ENCODE measurements at places on chromosomes 16 and 17. TPM values are rescaled to one million over a fixed set of nuclear protein-coding genes. Genes with fewer than 3 reads are reported as not detected.
A peak's percentile ranks its signal among the peaks of the same experiment; 100 is the strongest.

DNA sequence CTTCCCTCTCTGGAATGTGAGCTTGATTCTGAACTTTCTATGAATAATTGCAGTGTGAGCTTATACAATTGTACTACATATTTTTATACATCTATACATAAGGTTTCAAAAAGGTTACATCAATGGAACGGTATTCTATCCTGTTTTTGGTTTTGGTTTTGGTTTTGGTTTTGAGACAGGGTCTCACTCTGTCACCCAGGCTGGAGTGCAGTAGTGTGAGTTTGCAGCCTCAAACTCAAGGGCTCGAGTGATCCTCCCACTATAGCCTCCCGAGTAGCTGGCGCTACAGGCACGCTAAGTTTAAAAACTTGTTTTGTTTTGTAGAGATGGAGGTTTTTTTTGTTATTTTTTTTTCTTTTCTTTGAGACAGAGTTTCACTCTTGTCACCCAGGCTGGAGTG, 1.1 kb downstream of the CTRB1 start:
- no peaks in the 10 kb centered on the region for H3K36me3 ChIP-seq
- peak overlapping the region; percentile 63 for H3K27ac ChIP-seq
- H3K4me1 ChIP-seq, result peaks cover 11% of the 10 kb centered on the region
- H3K4me3 ChIP-seq, result peak overlapping the region; percentile 70
- DNase-seq, result no peak

GRCh38 chr16:27414788-27415431, 12.9 kb downstream of the IL21R start:
- peak overlapping the region; percentile 6 for H3K27ac ChIP-seq
- no peak for DNase-seq
- H3K4me3 ChIP-seq, result no peak overlapping the region
- H3K4me1 ChIP-seq, result peaks cover 62% of the 10 kb centered on the region
- no peaks in the 10 kb centered on the region for H3K27me3 ChIP-seq

DNA sequence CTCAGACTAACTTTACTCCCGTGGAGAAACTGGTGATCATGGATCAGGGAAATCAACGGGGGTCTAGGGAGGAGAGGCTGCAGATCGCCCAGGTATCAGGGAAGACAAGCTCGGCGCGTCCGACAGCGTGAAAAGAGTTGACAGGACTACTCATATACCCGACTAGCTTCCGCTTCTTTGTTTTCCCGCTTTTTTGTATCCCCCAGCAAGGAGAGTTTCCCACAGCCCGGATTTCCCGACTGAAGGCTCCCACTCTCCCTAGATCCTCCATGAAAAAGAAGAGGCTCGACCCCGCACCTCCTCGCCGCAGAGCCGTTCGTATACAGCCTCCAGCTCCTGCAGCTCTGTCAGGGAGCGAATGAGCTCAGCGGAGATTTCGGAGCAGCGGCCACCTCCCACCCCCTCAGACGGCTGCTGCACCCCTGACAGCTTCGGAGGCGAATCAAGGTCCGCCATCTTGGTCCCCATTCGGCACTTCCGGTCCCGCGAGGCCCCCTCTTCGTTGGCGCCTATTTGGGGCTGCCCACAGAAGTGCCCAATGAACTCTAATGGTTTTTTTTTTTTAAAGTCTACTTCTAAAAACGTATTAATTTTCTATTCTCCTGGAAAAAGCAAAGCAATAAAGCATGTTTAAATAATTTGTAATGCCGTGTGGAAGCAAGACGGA, at the start of gene COG4:
COG4 (minus strand) TSS at position 479 of the 667 bp plus-strand sequence; CDS start at position 468, 11 bp downstream.
- peak within 1 kb of the TSS; percentile 99 for H3K4me3 ChIP-seq
- DNase-seq, result peak; percentile 80
- H3K27ac ChIP-seq, result peak within 1 kb of the TSS; percentile 99
- H3K4me1 ChIP-seq, result peaks cover 53% of the 10 kb centered on the region

Gene SPIRE2
- 0.46 TPM for total RNA-seq

DNA sequence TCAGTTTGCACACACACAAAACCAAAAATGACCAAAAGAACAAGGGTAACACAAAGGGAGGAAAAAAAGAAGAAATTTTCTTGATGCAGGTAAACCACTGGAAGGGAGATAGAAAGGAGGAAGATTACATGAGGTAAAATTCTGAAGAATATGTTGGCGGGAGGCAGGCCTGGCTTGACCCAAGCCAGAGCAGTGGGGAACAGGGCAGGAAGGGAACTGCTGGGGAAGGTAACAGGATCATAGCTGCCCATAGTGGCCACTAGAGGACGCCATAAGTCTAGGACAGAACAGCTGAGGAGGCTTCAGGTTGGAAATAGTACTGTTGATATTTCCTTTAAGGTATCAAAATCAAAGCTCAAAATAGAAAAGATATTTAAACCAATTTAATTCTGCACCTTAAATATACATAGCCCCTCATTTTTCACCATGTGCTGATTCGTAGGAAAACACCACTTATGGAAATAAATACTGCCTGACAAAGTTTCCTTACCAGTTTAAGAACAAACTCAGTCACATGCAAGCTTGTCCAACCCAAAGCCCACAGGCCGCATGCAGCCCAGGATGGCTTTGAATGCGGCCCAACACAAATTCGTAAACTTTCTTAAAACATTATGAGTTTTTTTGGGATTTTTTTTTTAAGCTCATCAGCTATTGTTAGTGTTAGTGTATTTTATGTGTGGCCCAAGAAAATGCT, 15.5 kb downstream of the VPS35 start:
- H3K27me3 ChIP-seq, result no peaks in the 10 kb centered on the region
- H3K4me3 ChIP-seq, result no peak overlapping the region
- no peak for DNase-seq
- H3K4me1 ChIP-seq, result no peaks in the 10 kb centered on the region

- no peak overlapping the region for H3K4me3 ChIP-seq
- H3K27ac ChIP-seq, result no peak overlapping the region
- no peak for DNase-seq
- peaks cover 37% of the 10 kb centered on the region for H3K4me1 ChIP-seq
- no peaks in the 10 kb centered on the region for H3K27me3 ChIP-seq
Observed at GRCh38 chr16:23523321-23523720, 13.0 kb upstream of the GGA2 start.

DNA sequence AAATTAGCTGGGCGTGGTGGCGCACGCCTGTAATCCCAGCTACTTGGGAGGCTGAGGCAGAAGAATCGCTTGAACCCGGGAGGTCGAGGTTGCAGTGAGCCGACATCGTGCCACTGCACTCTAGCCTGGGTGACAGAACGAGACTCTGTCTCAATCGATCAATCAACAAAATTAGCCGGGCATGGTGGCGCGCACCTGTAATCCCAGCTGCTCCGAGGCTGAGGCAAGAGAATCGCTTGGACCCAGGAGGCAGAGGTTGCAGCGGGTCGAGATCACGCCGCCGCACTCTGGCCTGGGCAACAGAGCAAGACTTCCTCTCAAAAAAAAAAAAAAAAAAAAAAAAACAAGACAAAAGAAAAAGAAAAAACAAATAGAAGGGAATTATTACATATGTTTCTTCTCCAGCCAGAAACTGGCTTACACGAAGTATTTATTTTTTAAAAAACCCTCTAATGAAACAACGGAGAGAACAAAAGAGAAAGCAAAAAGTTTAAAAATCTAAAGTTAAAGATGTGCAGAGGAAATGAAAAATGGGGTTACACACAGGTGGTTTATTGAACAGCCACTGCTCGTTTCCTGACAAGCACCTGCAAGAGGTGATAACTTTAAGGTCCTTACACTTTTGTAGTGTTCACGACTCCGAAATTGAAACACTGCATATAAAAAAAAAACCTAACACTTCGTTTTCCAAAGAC, 1.4 kb downstream of the SYNRG start:
- peaks cover 48% of the 10 kb centered on the region for H3K4me1 ChIP-seq
- DNase-seq, result peak; percentile 22
- H3K27me3 ChIP-seq, result no peaks in the 10 kb centered on the region
- peak overlapping the region; percentile 94 for H3K4me3 ChIP-seq
- H3K36me3 ChIP-seq, result peaks cover 24% of the 10 kb centered on the region
- H3K27ac ChIP-seq, result peak overlapping the region; percentile 92

DNA sequence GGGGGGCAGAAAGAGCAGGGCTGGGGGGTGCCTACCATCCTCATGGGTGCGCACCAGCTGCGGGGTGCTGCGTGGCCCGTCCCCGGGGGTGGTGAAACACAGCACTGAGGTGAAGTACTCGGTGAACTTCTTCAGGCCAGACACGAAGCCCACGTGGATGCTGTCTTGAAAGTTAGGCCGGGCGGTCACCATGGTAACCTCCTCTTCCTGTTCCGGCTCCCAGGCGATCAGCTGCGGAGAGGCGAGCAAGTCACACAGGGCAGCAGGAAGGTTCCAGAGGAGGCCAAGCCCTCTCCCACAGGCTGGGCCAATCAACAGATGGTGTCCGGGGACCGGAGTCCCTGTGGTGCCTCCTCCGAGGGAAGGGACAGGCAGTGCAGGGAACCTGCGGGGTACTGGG, 90.1 kb upstream of the CDC42EP4 start:
- H3K36me3 ChIP-seq, result peaks cover 38% of the 10 kb centered on the region
- H3K27me3 ChIP-seq, result no peaks in the 10 kb centered on the region
- H3K27ac ChIP-seq, result no peak overlapping the region
- no peak overlapping the region for H3K4me3 ChIP-seq
- DNase-seq, result no peak

GRCh38 chr16:84062734-84063640, 20.4 kb upstream of the SLC38A8 start:
- no peak overlapping the region for H3K27ac ChIP-seq
- peaks cover 92% of the 10 kb centered on the region for H3K36me3 ChIP-seq
- H3K4me3 ChIP-seq, result no peak overlapping the region

Gene TRPV3
- 6.6 TPM for total RNA-seq

DNA sequence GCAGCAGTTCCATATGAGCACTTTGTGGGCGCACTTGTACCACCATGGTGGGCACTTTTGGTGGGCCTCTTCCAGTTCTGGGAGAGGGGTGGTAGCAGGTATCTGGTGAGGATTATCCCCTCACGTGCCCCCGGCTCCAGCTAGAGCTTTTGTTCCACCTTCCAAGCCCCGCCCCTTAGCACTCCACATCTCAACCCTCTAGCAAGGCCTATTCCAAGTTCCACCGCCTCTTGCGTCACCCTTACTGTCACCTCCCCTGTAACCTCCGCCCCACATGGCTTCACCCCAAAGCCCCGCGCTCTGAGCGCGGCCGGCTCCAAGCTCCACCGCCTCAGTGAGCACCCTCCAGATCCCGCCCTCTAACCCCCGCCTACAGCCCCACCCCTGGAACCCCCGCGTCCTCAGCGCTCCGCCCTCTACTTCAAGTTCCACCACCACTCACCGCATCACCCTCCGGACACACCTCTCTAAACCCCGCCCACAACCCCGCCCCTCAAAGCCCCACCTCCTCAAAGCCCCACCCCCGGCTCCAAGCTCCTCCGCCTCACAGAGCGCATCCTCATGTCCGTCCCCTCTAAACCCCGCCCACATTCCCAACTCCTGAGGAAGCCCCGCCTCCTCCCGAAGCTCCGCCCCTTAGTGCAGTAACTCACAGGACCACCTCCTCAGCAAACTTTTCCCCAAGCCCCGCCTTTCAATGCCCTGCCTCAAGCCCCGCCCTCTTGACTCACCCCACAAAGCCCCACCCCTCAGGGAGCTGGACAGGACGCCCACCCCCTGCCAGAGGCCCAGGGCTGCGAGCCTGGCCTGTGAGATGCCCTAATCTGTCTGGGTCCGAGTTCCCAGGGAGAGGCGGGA, 11.1 kb downstream of the SCN4A start:
- peaks cover 15% of the 10 kb centered on the region for H3K4me1 ChIP-seq
- H3K27ac ChIP-seq, result no peak overlapping the region
- H3K4me3 ChIP-seq, result peak overlapping the region; percentile 64
- no peaks in the 10 kb centered on the region for H3K36me3 ChIP-seq
- H3K27me3 ChIP-seq, result no peaks in the 10 kb centered on the region

DNA sequence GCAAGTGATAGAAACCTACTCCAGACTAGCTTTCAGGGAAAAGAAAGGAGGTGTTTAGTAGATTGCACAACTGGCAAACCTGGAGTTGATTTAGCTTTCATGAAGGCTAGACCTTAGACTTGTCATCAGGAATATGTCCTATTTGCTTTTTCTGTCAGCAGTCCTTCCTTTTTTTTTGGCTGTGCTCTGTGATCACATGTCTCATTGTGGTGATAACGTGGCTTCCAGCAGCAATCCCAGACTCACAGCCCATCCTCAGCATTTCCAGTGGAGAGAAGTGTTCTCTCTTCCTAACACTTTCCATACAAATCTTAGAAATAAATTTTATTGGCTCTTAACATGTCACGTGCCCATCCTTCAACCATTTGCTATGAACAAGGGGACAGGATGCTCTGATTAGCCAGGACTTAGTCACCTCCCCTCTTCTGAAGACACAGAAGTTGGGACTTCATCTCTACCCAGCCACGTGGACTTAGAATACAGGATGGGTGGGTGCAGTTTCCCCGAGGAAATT, 74.7 kb downstream of the CDH13 start:
- DNase-seq, result no peak
- no peak overlapping the region for H3K27ac ChIP-seq
- peaks cover 14% of the 10 kb centered on the region for H3K27me3 ChIP-seq
- no peak overlapping the region for H3K4me3 ChIP-seq
- no peaks in the 10 kb centered on the region for H3K36me3 ChIP-seq

Gene SPNS3
- 1.1 TPM for total RNA-seq

Gene KLHL11
- total RNA-seq, result 13.6 TPM

DNA sequence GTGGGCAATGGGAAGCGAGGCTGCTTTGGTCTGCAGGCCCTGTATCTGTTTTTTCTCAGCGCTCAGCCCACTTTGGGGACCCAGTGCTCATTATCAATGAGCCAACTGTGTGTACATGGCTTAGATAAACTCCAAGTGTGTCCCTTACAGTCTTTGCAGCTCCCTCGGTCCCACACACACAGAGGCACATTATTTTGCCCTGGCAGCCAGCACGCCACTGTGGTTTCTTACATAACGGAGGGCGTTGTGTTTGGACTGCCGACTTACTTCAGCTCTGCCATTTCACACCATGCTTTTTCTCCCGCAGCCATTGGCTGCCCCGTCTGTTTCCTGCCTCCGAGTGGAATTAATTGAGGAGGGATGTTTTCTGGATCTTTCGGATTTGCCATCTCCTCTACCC, 56.5 kb upstream of the CLEC18A start:
- no peak for DNase-seq
- H3K4me3 ChIP-seq, result no peak overlapping the region
- H3K4me1 ChIP-seq, result no peaks in the 10 kb centered on the region
- peaks cover 75% of the 10 kb centered on the region for H3K36me3 ChIP-seq
- no peaks in the 10 kb centered on the region for H3K27me3 ChIP-seq
